ENCODE measurements at places on chromosomes 6 and 20.
A peak's percentile ranks its signal among the peaks of the same experiment; 100 is the strongest.

DNA sequence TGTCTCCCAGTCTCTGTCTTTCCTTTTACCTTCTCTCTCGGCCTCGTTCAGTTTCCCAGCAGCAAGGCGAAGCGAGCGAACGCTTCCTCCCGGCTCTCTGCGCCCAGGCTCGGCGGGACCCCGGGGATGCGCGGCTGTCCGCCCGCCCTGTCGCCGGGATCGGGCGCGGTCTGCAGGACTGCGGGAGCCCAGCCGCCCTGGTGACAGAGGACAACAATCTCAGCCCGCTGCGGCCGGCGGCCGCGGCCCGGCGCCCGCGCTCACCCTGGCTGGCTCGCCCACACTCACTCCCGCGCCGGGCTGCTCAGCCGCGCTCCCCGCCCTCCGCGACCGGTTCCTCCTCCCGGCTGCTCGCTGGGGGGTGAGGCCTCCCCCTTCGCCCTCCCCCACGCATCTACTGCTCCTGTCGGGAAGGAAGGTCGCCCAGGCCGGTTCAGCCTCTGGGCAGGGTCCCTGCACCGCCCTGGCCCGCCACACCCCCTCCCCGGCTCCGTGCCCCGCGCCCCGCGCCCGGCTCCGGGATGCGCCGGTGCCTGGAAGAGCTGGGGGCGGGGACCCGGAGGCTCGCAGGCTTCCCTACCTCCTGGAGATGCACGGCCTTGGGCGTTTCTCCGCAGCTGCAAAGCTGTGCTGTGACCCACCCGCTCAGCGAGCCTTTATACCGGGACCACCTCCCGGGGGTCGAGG lies 410 bp downstream of the SYNE1 start:
- DNase-seq = no peak

- DNase-seq = no peak
Measured at GRCh38 chr6:126650931-126651330, 311.0 kb downstream of the CENPW start.

DNA sequence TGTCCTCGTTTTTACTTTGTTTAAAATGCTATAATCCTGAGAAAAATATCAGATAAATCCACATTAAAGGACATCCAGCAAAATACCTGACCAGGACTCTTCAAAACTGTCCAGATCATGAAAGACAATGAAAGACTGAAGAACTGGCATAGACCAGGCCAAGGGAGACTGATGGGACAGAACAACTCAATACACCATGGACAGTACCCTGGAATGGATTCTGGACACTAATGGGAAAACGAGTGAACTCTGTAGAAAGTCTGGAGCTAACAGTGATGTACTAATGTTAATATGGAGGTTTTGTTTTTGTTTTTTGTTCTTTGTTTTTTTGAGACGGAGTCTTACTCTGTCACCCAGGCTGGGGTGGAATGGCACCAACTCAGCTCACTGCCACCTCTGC lies 461.4 kb downstream of the CD83 start:
- DNase-seq = no peak

DNA sequence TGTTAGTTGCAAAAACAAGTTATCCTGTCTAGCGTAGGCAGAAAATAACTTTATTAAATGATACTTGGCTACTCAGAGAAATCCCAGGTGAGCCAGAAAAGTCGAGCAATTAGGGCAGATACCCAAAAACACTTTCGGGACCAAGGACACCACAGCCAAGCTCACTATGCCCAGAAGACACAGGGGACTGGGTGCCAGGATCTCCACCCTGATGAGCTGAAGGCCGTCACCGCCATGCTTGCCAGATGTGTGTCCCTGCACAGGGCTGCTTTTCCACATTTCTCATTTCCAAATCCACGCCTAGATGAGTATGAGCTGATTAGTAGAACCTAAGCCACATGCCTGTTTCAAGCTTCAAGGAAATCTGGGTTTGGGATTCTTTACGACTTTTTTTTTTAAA lies 214.0 kb upstream of the SMLR1 start:
- DNase-seq = no peak

DNA sequence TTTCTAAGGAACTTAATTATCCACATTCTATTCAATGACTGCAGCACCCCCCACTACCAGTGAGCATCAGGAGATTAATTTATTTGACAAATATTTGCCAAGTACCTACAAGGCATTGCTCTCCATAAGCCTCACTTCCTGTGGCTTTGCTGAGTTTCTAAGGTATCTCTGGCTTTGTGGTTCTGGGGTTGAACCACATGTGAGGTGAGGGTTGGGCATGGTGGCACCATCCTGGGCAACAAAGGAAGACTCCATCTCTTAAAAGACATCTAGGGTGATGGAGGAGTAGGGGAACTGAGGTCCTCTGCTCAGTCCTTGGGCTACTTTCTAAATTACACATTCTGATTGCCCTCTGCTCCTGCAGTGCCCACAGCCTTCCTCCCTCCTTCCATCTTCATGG lies 25.5 kb upstream of the WFDC2 start:
- no peak for DNase-seq

DNA sequence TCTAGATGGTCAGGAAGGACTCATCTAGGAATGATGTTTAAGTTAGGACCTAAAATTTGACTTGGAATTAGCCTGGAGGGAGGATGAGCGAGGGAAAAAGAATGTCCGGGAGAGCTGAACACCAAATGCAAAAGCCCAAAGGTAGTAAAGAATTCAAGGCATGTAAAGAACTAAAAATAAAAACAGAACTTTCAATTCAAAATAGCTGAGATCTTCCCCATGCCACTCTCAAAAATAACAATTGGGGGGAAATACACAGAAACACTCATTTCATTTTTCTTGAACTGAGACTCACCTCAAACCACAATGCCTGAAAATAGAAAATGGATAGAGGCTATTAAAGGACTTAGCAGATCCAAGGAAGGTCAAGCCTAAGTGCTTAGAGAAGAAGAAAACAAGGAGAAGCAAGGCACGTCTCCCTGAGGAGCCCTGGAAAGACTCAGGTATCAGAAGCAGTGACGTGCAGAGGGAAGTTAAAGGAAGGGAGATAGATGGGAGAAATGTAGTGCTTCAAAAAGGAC lies 10.4 kb downstream of the PXT1 start:
- no peak for DNase-seq

- no peak for DNase-seq
Measured at GRCh38 chr6:24907919-24908649, 27.7 kb downstream of the RIPOR2 start.

GRCh38 chr20:58433029-58433647 lies 44.1 kb downstream of the VAPB start:
- no peak for DNase-seq

GRCh38 chr6:85591207-85591606 lies 2.5 kb downstream of the SNX14 start:
- DNase-seq = no peak

DNA sequence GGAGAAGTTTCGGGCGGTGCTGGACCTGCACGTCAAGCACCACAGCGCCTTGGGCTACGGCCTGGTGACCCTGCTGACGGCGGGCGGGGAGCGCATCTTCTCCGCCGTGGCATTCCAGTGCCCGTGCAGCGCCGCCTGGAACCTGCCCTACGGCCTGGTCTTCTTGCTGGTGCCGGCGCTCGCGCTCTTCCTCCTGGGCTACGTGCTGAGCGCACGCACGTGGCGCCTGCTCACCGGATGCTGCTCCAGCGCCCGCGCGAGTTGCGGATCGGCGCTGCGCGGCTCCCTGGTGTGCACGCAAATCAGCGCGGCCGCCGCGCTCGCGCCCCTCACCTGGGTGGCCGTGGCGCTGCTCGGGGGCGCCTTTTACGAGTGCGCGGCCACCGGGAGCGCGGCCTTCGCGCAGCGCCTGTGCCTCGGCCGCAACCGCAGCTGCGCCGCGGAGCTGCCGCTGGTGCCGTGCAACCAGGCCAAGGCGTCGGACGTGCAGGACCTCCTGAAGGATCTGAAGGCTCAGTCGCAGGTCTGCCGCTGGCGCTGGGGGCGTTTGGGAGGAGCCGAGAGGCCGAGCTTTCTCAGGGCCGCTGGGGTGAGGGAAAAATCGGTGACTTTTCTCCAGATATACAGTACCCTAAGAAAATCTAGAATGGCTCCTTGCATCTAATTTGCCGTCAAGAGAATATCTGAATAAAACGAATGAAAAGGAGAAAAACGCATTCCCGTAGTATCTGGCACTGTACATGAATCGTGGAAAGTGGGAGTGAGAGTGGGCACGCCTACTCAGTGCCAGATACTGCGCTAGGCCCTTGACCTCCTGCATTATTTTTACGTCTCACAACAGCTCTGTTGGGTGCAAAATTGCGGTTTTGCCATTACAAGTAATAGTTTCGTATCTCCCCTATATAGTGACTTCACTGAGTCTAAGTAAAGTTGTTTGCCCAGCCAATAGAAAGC lies 1.0 kb downstream of the CALHM6 start:
- DNase-seq = peak; percentile 82

GRCh38 chr20:7470912-7471311 lies 469.3 kb downstream of the HAO1 start:
- peak; percentile 18 for DNase-seq

- DNase-seq = peak; percentile 12
Measured at GRCh38 chr6:134714679-134715078, 235.2 kb downstream of the ALDH8A1 start.

GRCh38 chr6:51928320-51928719 lies 159.1 kb downstream of the PKHD1 start:
- no peak for DNase-seq

- DNase-seq = no peak
Measured at GRCh38 chr6:147029923-147030322, 174.3 kb upstream of the STXBP5 start.

DNA sequence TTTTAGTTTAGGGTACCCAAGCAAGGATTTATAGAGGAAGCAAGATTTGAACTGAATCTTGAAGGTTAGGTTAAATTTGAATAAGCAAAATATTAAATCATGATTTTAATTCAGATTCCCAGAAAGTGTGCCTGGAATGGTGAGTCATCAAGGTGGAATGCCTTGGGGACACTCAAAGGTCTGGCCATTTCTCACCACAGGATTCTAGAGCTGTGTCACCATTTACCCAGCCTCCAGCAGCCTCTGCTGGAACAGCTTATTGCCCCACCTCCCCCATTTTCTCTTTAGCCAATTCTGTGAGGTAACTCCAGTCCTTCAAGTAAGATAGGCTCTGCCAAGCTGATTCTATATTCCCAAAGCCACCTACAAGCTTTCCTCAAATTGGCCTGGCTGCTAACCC lies 181.4 kb downstream of the SIM1 start:
- DNase-seq = no peak

DNA sequence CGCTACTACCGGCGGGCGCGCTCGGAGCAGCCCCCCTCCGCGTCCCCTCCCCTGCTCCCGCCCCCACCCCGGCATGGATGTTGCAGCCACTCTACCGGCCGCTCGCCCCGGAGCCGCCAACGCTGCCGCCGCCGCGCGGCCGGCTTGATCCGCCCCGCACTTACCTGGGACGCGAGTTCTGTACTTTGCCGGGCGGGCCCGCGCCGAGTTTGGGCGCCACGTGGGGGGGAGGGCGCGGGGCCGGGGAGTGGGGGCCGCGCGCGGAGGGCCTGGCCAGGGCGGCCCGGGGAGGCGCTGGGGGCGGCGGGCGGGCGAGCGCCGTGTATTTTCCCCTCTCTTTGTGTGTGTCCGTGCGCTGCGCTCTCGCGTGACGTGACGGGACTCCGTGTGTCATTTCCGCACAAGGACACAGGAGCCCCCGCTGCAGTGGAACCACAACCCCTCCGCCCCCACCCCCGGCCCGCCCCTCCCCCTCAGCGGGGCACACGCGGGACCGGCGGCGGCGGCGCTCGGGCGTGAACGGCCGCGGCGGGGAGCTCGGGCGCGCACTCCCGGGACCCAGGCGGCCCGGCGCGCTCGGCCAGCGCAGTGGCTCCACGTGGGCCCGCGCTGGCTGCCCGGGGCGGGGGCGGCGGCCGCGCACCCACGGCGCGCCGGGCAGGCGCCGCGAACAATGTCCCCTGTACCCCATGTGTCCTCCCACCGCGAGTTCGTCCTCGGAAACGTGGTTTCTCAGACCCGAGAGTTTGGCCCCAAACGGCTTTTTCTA lies at the start of gene BEND3:
Gene BEND3 (minus strand): TSS at position 590 of the 769 bp plus-strand sequence. CDS start 16,230 bp downstream, outside the sequence.
- DNase-seq = peak; percentile 53

DNA sequence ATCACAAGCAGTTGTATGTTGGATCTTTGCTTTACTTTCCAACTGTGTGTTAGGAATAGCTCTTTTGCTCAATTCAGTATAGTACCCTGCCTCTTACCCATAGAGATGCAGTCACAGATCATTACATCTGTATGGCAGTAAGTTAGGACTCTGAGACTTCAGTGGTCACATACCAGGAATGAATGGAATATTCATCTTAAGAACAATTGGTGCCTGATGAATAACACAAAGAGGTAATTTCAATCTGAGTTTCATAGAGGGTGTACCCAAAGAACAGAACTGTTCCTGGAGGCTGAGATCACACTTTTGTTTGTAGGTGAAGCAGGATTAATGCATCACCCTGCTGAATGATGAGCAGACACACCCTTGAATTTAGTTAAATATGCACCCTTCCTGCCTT lies 28.7 kb upstream of the KIF13A start:
- DNase-seq = no peak

DNA sequence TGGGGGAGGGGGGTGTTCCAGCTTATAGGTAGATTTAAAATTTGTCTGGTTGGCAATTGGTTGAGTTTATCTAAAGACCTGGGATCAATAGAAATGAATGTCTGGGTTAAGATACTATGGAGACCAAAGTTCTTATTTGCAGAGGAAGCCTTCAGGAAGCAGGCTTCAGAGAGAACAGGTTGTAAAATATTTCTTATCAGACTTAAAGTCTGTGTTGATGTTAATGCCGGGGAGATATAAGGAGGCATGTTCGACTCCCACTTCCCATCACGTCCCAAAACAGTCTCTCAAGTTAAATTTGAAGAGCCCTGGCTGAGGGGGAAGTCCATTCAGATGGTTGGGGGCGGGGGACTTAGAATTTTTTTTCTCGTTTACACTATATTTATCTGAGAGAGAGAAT lies 12.3 kb upstream of the BLCAP start:
- no peak for DNase-seq

DNA sequence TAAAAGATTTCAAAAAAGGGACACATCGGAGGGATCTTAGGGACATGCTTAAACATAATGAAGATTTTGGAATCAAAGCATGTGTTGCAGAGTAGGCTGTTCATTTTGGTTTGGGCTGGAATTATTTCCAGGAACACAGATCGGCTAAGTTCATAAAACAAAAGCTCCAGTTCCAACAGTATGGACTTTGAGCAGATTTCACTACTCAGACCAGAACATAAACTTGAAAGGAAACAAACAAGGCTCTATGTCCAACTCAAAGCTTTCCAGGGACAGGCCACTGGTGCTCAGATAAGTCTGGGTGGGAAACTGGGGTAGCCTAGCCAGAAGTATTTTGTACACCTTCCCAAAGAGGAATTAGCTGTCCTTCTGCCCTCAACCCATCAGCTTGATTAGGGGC lies 51.2 kb upstream of the GMPR start:
- DNase-seq = no peak

- no peak for DNase-seq
Measured at GRCh38 chr6:84687431-84687830, 77.0 kb downstream of the TBX18 start.

- DNase-seq = no peak
Measured at GRCh38 chr6:12952318-12952717, 235.8 kb downstream of the PHACTR1 start.

GRCh38 chr20:51968151-51968550 lies 165.8 kb upstream of the SALL4 start:
- no peak for DNase-seq

All from RPMI8226 (cell line).